Activated naive CD4-positive, alpha-beta T cell treated with anti-CD3 and anti-CD28 coated beads, Interleukin-2, amount 10 ng/mL, durations not matched to agents 5 hours and 36 hours (primary cell): ENCODE measurements at places on chromosomes 4 and X. TPM values are rescaled to one million over a fixed set of nuclear protein-coding genes. Genes with fewer than 3 reads are reported as not detected.

Gene TCEAL6
- not detected for total RNA-seq

Gene HELT
- total RNA-seq, result not detected

Gene SPOCK3
- not detected for total RNA-seq

Gene CACNA1F
- 0.91 TPM for total RNA-seq

Gene CLRN2
- not detected for total RNA-seq

Gene CORIN
- total RNA-seq, result 0.29 TPM

Gene ZNF595
- 6.8 TPM for total RNA-seq

Gene AKAP4
- total RNA-seq, result not detected

Gene ADH1B
- not detected for total RNA-seq

Gene IL13RA2
- total RNA-seq, result not detected

Gene ETDB
- total RNA-seq, result not detected

Gene ARHGAP36
- not detected for total RNA-seq

Gene MAGEE2
- not detected for total RNA-seq

Gene PITX2
- total RNA-seq, result not detected
